ENCODE measurements at places on chromosomes 12 and 14.

GRCh38 chr12:57334219-57334618 lies 83.2 kb upstream of the STAC3 start:
- no peak for DNase-seq

DNA sequence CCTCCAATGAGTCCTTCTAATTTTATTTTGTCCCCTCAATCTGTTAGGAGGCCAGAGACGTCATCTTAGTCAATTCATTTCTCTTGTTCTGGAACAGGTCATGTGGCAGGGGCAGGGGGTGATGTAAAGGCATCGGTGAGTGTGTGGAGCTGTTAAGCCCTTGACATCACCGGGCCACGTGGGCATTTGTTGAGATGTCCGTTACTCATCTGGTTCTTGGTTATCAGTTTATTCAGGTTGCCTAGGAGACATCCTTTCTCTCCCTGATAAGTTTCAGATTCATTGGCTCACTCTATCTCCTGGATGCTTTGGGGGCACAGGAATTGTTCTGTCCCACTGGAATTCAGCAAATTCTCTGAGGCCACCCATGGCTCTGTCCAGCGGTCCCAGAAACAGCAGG lies 33.6 kb upstream of the SEL1L start:
- no peak for DNase-seq

- no peak for DNase-seq
Measured at GRCh38 chr14:104698688-104699425, 9.4 kb downstream of the INF2 start.

DNA sequence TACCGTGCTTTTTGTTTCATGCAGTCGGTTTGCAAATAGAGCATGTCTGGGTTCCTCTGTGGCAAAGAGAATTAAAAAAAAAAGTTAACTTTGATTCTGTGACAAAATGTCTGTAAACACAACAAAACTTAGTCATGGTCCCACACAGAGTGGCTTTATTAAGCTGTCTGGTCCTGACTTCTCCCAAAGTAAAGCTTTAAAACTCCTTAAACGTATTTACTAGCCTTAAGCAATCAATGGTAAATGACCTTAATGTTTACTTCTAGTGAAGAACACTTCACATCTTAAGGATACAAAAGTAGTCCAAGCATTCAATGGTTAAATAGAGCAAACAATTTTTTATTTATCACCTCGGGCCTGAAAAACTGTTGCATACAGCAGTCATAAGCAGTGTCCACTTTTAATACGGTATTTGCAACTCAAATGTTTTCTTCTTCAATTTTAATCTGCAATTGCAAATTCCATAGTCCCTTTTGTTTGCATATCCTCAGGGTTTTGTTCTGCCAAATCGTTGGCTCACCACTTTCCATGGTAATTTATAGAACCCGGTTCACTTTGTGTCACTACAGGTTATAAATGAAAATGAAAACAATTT lies 453.0 kb upstream of the MIS18BP1 start:
- no peak for DNase-seq

DNA sequence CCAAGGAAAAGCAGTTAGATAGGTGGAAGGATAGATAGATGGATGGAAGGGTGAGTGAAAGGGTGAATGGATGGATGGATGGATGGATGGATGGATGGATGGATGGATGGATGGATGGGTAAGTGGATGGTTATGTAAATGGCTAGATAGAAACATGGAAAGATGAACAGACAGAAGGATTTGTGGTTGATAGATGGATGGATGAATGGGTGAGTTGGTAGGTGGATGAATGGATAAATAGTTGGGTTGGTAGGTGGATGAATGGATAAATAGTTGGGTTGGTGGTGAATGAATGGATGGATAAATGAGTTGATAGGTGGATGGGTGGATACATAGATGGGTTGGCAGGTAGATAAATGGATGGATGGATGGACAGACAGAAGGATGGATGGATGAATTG lies 30.3 kb upstream of the FAM222A start:
- DNase-seq = no peak

DNA sequence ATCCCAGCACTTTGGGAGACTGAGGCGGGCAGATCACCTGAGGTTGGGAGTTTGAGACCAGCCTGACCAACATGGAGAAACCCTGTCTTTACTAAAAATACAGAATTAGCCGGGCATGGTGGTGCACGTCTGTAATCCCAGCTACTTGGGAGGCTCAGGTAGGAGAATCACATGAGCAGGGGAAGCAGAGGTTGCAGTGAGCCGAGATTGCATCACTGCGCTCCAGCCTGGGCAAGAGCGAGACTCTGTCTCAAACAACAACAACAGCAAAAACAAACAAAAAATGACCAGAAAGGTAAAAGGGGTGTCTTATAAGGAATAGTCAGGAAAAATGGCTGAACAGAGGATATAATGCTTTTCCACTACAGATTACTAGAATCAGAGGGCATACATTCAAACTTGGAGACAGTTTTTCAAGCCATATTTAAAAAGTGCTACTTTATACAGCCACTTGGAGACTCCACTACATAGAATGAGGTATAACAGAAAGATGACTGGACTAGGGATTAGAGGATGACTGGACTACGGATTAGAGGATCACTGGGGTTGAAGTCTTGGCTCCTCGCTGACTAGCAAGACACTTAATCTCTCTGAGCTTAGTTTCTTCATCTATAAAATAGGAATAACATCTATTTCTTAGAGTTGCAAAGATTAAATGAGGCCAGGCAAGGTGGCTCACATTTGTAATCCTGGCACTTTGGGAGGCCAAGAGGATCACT lies 4.9 kb upstream of the CS start:
- DNase-seq = no peak

DNA sequence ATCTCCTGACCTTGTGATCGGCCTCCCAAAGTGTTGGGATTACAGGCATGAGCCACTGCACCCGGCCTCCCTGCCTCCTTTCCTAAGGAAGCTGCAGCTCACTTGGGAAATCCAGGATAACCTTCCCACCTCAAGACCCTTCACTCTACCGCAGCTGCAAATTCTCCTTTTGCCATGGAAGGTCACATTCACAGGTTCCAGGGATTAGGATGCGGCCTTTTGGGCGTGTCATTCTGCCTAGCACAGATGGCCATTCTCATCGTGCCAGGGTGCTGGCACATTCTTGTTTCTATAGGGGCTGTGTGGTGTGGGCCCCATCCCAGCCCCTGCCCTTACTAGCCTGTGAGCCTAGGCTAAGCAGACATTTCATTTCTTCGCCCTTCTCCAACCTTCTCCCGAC lies 219.9 kb downstream of the CHST11 start:
- no peak for DNase-seq

- DNase-seq = no peak
Measured at GRCh38 chr14:37230551-37231194, 32.9 kb downstream of the MIPOL1 start.

- no peak for DNase-seq
Measured at GRCh38 chr12:102609996-102610395, 129.6 kb upstream of the IGF1 start.

Measured in thoracic aorta (tissue), 2 donors.